M059J (cell line): ENCODE measurements at places on chromosomes 2 and 18. TPM values are rescaled to one million over a fixed set of nuclear protein-coding genes. Genes with fewer than 3 reads are reported as not detected.

The TPGS2 gene
- total RNA-seq = 348 and 379 TPM in 2 replicates

The ORMDL1 gene
- 76.3 and 81.1 TPM in 2 replicates for total RNA-seq

The CELF4 gene
- not detected in 2 replicates for total RNA-seq

The SLC4A5 gene
- total RNA-seq = 0.02 TPM in 1 of 2 replicates, not detected in the other

The PIEZO2 gene
- 11.7 and 22.9 TPM in 2 replicates for total RNA-seq

DNA sequence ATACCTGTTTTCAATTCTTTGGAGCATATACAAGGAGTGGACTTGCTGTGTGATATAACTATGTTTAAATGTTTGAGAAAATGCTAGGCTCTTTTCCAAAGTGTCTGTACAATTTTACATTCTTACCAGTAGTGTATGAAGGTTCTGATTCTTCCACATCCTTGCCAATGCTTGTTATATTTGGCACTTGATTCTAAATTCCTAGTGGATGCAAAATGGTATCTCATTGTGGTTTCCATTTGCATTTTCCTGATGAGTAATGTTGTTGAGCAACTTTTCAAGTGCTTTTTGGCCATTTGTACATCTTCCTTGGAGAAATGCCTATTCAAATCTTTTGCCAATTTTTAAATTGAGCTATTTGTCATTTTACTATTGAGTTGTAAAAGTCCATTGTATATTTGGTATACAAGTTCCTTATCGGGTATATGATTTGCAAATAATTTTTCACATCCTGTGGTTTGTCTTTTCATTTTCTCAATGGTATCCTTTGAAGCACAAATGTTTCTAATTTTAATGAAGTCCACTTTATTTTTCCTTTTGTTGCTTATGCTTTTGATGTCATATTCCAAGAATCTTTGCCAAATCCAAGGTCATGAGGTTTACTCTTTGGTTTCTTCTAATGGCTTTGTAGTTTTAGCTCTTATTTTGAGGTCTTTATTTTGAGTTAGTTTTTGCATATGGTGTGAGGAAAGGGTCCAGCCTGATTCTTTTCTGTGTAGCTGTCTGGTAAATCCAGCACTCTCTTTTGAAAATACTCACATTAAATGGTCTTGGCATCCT, 33.2 kb upstream of the CWC22 start:
- DNase-seq = peak; percentile 90

DNA sequence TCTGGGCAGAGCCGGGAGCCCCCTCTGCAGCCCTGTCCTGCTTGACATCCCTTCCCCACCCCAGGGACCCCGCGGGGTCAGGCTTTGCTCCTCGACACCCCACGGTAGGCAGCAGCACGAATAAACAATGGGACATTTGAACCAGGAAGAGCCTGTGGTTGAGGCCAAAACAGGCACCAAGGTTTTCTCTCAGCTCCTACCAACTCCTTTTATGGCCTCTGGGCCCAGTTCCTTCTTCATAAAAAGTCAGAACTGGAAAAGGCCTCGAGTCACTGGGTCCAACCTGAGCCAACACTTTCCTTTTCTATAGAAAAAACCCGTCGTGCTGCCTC, 20.6 kb downstream of the TEX44 start:
- DNase-seq = no peak

- no peak for DNase-seq
These were observed 29.6 kb downstream of the RAMP1 start for GRCh38 chr2:237889016-237889415.

DNA sequence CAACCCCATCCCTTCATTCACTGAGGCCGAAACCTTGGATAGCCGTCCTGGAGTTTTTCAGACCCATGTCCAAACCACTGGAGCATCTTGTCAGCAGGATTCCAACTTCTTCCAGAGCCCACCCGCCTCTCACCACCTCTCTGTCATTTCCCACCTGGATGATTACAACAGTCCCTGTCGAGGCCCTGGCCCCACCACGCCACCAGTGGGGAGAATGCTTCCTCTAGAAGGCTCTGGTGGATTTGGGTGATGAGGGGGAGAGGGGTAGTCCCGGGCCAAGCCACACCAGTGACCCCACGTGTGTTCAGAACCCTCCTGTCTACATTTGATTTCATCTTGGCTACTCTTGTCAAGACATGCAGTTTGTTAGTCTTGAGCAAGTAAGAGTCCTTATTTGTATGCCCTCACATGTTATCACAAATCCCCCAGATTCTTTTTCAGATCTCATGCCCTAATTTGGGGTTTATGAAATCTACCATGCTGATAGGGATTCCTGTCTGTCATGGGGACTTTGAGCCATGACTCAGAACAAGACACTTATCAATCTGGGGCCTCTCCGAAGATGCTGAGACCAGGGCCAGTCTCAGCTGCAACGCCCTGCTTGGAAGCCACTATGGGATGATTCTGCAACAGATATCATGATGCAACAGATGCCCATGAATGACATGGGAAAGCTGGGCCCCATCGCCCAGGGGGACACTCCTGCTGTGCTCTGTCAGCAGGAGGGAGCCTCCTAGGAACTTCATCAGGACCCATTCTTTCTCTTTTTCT, 186.1 kb downstream of the ZFP36L2 start:
- no peak for DNase-seq

GRCh38 chr2:26463244-26464192, 14.4 kb downstream of the OTOF start:
- DNase-seq = no peak

DNA sequence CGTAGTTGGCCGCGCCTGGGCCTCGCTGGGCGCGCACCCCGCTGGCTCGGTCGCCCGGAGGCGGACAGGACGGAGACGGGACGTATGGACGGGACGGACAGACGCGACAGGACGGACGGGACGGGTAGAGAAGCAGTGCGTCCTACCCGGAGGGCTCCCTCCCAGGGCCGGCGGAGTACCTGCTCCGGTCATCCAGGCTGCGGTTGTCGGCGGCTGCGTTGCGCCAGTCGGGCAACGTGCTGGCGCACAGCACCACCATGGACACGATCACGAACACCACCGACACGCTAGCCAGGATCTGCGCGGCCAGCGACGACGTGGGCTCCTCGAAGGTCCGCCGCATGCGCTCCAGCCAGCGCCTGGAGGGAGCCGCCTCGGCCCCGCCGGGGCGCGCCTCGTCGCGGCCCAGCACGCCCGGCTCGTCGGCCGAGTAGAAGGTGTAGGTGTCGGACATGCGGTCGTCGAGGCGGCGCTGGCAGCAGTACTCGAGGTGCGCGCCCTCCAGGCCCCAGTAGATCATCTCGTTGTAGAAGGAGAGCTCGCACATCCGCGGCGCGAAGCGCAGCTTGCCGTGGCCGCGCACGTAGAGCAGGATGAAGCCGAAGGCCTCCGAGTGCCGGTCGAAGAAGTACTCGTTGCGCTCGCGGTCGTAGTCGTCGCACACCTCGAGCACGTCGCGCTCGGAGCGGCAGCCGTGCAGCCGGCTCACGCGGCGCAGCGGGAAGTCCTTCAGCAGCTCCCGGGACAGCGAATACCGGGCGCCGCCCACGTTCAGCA, 903 bp downstream of the KCNG3 start:
- DNase-seq = no peak

DNA sequence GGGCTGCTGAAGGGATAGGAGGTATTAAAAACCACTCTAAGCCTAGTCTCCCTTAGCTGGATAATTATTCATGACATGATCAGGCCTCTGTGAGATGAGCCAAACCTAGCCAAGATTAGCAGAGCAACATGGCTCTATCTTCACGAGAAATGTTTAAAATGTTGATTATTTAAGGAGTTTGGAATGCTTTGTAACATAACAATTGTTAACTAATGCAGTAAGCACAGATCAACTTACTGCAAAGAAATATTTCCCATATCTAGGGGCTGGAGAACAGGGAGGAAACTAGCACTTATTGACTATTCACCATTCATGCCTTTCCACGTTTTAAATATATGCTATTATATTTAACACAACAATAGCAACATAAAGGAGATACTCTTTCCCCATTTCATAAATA, 833.7 kb upstream of the CHAC2 start:
- no peak for DNase-seq

DNA sequence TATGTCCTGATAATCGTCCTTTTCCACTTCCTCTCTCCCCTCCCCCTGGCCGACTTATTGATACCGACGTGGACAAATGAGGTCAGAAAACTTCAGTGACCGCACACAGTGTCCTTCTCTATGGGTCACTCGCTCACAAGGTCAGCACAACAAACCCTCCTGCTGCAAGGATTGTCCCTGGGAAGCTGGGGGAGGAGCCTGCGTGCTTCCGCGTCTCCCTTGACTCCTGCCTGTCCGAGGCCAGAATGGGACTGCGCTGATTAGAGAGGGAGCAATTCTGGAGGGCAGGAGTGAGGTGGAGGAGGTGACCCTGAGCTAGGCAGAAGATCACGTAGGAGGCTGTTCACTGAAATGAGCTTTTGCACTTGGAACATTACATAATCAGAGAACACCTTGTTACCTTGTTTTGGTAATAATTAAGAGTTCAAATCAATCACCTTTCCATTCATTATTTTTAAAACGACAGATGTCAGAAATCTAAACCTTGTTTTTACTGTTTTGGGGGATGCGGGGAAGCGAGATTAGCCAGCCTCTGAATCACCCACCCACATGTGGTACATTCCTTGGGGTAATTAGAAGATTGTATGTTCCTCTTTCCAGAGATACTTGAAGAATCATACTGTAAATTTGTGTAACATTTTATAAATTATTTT, 70.6 kb downstream of the CTAGE1 start:
- peak; percentile 69 for DNase-seq

- no peak for DNase-seq
These were observed 177.5 kb downstream of the GFPT1 start for GRCh38 chr2:69209482-69209881.

DNA sequence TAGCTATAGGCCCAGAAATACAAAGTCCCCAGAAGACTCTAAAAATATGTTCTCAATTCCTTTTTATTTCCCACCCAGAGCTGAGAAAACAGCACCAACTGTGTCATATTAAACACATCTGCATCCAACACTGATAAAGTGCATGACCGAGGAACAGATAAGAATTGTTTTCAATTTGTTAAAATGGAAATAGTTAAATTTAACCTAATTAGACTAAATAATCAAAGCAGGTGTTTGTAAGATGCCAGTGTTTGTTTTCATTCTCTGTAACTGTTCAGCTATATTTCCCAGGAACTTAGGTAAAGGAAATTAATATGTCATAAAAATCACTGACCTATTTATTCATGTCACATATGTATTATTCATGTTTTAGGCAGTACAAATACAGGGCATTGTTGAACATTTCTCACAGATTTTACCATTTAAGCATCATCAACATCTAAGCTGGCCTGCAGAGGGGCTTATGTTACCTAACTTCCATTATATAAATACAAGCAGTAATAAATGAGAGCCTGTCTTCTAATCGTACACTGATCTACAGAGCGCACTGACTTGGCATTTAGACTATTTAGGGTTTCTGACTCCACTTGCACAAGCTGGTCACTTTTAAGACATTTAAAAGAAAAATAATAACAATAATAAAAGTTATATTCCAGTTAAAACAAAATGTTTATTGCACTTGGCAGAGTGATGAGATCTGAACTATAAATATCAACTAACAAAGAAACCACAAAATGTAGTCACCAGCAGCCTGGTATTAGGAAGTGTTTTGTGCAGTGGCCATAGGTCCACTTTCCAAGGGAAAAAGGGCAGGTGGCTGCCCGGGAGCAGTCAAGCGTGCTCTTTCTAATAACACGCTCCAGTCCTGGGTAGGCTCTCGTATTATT, 86.6 kb upstream of the ZFP36L2 start:
- DNase-seq = peak; percentile 93

DNA sequence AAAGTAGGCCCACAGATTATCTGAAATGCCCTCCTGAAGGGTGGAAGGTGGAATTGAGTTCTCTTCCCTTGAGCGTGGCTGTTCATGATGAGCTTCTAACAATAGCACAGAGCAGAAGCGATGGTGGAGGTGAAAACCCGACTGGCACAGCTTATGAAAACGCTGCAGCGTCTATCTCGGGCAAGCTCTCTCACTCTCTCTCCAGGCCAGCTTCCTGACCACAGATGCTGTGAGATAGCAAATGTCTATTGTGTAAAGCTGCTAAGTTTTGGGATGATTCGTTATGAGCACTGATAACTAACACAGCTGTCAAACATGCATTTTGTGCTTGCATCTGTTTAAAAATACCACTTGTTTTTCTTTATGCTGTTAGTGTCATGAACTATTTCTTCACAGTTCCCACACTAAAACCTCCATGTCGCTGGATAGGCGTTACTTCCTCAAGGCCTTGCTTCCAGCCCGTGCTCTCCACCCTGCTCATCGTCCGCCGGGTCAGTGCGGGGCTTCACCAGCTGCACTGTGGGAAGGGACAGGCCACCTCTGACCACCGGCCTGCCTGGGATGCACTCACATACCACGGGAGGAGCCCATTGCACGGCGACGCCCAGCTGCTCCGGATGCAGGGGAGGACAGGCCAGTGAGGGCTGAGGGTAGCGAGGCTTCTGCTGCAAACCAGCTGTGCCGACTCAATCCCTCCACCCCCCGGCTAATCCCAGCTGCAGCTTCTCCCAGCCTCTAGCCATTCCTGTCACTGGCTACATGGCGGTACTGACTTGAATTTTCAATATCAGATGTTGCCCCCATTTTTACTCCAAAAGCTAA, 60.0 kb upstream of the OTOS start:
- no peak for DNase-seq

DNA sequence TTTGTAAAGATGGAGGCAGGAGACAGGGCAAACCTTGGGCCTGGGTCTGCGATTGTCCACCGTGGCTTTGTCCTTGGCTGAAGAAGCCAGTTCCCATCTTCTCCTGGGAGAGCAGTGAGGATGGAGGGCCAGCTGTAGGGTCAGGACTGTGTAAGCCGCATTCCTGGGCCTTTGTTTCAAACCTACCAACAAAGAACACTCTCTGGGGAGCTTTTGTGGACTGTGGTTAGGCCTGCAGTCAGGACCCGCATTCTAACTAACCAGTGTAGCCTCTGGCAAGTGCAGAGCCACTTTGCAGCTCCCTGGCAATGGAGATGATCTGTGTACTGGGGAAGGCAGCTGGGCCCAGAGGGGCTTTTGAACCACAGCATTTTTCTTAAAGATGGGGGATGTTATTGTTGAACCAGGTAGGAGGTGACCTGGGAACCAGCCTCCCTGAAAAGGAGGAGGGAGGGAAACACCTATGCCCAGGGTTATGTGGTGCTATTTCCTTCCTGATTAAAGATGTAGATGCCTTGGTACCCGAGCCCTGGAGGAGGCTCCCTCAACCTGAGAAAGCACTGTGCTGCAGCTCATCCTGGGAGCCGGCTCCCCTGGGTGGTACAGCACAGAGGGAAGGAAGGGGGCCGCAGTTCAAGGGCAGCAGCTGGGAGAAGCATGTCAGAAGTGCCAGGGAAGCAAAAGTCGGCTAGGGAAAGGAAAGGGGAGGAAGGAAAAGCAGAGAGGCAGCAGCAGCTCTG, 12.7 kb upstream of the SMAD4 start:
- DNase-seq = peak; percentile 26

GRCh38 chr2:84906108-84906899, 848 bp downstream of the TMSB10 start:
- no peak for DNase-seq

GRCh38 chr18:74275736-74276135, 16.0 kb downstream of the CYB5A start:
- DNase-seq = no peak
